ENCODE measurements at places on chromosomes 5 and 9.

GRCh38 chr5:109723606-109724005, 33.9 kb downstream of the MAN2A1 start:
- DNase-seq = no peak

GRCh38 chr9:126166866-126167265, 159.8 kb upstream of the MVB12B start:
- no peak for DNase-seq

DNA sequence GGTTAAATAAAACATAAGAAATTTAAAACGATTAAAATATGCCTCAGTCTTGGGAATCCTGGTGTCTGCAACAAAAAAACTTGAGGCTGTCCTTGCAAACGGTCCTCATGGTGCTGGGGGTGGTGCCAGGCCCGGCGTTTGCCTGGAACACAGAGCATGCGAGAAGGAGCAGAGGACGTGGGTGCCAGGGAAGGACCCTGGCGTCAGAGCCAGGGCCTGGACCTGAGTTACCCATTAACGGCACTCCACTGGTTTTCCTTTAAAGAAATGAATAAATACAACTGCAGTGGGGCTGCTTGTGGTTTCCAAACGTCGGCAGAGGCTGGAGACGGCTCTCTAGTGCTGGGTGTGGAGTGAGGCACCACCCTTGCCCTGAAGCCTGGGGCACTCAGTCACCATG, at the start of gene SLC6A18:
TSS of gene SLC6A18 (plus strand) at position 301 of the 400 bp plus-strand sequence. CDS start at position 398, 97 bp downstream.
- no peak for DNase-seq

DNA sequence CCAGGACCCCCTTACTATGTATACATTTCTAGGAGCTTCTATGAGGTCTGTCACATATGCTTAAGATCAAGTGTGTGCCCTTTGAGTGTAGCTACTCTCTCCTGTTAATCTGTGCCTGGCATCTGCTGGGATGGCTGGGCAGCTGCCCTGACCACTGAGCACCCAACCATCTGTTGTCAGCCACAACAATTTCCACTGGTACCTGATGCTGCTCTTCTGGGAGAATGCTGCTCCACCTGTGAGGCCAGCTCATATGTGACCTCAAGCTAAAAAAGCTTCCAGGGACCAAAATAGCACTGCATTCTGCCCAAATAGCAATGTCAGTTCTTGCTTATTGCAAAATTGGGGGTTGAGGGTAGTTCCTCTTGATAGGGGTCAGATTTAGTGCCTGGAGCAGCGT, 595.6 kb downstream of the RAB3C start:
- DNase-seq = no peak

GRCh38 chr5:7875151-7875550, 6.2 kb downstream of the MTRR start:
- DNase-seq = no peak

GRCh38 chr9:109181284-109181683, 14.2 kb upstream of the FRRS1L start:
- no peak for DNase-seq

DNA sequence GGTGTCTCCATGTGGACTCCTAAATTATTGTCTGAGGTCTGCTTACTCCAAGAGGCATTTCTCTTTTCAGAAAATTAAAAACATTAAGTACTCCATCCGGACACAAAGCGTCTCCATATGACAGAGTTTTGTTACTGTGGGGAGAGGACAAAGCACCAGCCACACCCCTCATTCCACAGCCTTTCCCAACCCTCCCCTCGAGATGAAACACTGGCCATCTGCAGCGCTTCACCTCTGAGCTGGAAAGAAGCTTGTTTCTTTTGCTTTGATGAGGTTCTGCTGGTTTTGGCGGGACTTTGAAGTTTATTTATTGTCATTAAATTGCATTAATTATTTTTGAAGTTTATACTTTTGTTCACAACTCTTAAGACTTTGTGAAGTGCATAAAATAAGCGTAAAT, 27.6 kb upstream of the NKD2 start:
- no peak for DNase-seq

GRCh38 chr5:42691413-42691937, 65.1 kb upstream of the CCDC152 start:
- no peak for DNase-seq

DNA sequence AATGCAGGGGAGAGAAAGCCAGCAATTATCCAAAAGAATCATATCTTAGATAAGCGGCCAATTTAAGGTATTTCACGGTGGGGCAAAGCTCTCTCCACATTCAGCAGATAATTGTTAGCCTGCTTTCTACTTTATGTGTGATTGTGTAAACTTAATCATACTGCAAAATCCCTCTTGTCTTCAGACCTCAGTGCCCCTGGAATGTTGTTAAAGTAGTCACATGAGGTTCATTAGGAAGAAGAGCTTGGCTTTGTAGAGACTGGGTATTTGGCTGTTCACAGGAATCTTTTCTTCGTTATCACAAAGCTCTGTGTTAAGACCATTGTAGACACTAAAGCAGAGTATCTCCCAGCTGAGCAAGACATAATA, 127.0 kb downstream of the RFK start:
- no peak for DNase-seq

DNA sequence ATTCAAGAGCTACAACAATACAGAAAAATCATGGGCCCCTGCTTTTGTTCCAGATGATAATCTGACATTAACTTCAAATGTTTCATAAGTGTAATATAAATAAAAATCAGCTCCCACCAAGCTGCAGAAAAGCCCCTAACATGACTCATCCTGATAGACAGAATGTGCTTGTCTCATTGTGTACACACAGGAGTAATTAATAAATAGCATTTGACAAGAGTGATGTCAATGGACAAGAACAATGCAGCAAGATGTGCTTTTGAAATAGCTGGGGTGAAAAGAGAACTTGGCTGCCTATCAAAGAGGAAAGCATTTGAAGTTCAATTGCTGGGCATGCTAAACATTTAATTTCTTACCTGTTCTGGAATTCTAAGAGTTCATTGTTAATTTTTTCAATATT, 79.2 kb downstream of the DNAH5 start:
- DNase-seq = no peak

GRCh38 chr5:112317866-112318265, 101.2 kb downstream of the EPB41L4A start:
- no peak for DNase-seq

GRCh38 chr5:151497391-151498002, 50.1 kb downstream of the SLC36A1 start:
- DNase-seq = no peak

DNA sequence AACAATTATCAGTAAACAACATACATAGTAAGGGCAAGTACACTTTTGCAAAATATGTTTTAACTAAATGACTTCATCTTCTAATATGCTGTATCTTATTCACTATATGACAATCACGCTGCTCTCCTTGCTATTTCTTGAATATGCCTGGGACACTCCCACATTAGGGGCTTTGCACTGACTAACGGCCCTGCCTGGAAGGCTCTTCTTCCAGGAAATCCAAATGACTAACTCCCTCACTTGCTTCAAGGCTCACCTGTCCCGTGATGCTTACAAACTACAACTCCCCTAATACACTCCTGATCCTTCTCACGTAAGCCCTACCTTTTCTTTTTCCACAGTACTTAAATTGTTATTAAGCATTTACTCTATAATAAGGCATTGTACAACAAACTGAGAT, 10.6 kb downstream of the ERP44 start:
- DNase-seq = no peak

Measured in activated naive CD8-positive, alpha-beta T cell treated with anti-CD3 and anti-CD28 coated beads, Interleukin-2, amount 50 U/mL, for 16 hours (primary cell).